Activated CD4-positive, alpha-beta T cell treated with anti-CD3 and anti-CD28 coated beads, Interleukin-2, Interleukin-4, amounts not matched to agents 100 ng/mL and 50 ng/mL, durations not matched to agents 16 hours and 8 hours (primary cell): ENCODE measurements at places on chromosomes 16 and 17.

DNA sequence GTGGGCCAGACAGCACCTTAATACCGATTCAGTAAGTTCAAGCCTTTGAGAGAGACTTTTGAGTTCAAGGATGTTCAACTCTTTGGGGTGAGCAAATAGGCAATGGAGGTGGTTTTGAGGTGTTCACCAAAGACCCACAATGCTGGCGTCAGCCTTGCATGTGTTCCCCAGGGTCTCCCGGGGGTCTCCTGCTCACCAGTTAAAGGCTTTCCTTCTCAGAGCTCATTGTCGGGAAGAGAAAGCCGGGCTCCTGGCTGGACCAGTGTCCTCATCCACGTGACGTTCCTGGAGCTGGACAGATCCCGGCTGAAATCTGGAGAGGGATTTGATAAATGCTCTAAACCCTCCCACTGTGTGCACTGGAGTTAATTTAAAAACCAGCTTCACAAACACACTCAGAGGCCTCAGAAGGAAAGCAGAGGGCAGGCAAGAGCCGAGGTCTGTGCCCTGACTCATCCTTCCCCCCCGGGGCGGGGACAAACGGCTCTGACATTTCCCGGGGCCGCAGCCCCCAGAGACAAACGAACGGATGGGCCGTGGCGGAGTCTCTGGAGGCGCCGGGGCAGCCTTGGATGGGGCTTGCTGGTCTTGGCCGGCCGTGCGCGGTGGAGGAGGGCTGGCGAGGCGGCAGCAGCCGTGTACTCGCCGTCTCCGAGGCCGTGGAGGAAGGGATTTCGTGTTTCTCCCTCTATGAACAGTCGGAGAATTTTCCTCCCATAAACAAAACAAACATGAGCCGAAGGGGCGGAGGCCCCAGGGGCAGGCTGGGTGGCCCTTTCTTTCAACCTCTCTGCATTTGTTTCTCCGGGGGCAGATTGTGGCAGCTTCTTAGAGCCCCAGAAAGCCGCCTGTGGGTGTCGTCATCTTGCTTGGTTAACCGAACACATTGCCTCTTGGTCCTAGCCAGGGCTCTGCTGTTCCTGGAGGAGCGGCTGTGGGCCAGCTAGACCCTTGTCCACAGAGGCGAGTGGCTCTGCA, 94.2 kb downstream of the NTN1 start:
- peak; percentile 45 for DNase-seq

DNA sequence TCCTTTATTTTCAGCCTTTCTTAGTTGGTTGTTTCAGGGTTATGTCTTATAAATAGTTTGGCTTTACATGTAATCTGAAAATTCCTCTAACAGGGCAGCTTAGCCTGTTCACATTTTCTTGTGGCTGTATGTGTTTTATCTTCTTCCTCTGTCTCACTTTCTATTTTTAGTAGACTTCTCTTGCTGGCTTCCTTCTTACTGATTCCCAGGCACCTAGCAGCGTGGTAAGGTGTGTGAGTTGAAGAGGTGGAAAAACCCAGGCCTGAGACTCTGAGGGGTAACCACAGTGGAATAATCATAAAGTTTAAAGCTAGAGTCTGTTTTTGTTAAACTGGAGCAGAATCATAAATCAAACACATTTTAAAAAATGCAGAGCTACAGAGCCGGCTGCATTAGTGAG, 190.9 kb downstream of the LGALS9B start:
- no peak for DNase-seq

- no peak for DNase-seq
Observed at GRCh38 chr17:59376506-59376905, 45.1 kb downstream of the YPEL2 start.

GRCh38 chr16:77596261-77596660, 126.1 kb upstream of the NUDT7 start:
- DNase-seq, result no peak

- no peak for DNase-seq
Observed at GRCh38 chr16:2385190-2385836, 43.9 kb upstream of the CCNF start.

- DNase-seq, result peak; percentile 84
Observed at GRCh38 chr17:75124041-75124818, 7.3 kb downstream of the NT5C start.
